COR-L47 (cell line): ENCODE measurements at places on chromosomes 5 and 9.
A peak's percentile ranks its signal among the peaks of the same experiment; 100 is the strongest.

DNA sequence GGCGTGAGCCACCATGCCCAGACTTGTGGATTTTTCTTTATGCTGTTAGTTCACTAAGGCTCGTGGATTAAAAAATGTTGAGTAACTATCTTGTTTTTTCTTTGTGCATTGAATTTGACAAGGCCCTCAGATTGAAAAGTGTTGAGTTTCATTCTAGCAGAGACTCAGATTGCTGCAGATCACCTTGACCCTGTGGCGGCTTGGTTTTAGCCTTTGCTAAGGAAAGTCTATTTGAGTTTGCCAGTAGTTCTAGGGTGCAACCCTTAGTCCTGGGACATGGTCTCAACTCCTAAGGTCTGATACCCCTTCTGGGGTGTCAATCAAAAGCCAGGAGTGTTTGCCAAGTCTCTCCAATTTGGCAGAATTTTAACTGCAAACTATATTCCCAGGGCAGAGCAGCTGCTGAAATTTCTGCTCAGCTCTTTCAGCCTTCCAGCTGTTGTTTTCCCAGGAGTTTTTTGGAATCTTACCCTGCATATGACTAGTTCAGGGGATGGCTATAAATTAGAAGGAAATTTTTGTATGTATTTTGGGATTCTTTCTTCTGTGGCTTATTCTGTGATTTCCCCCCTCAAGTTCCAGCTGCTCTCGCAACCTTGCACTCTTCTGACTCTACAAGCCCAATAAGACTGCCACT, 84.3 kb upstream of the HAND1 start:
- no peak for DNase-seq

GRCh38 chr5:145768863-145769262, 66.3 kb downstream of the PRELID2 start:
- no peak for DNase-seq

- DNase-seq: no peak
Measured at GRCh38 chr9:112548836-112549595, 62.4 kb downstream of the KIAA1958 start.

- DNase-seq: no peak
Measured at GRCh38 chr5:33010846-33011245, 299.7 kb downstream of the NPR3 start.

GRCh38 chr5:179148703-179149170, 88.6 kb downstream of the ZNF354C start:
- DNase-seq: no peak

DNA sequence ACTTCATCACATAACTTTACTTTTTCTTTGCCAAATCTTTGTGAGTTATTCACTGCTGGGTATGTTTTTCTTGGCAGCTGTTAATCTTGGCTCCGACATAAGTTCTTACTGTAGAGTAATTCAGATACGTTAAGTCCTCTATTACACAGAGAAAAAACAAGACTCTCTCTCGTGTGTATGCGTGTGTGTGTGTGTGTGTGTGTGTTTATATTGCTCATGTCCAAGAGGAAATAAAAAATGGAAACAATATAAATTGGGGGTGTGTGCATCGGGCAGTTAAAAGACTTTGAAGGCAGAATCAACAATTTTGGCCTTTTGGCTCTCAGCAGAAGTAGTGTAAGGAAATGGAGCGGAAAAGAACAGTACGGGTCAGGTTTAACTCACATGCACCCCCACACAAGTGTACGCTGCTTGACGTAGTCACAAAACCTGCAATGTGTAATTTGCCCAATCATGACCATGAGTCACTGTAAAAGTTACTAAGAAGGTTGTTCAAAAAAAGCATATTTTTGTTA, 67.2 kb upstream of the IFNE start:
- DNase-seq: no peak

GRCh38 chr5:40841068-40841805, at the start of gene CARD6:
TSS of gene CARD6 (plus strand) at chr5:40841367. CDS start at chr5:40841383, 16 bp downstream.
- DNase-seq: no peak

- no peak for DNase-seq
Measured at GRCh38 chr9:130949188-130950038, 10.4 kb upstream of the FIBCD1 start.

- no peak for DNase-seq
Measured at GRCh38 chr5:115816226-115817081, at the start of gene CDO1. TSS of gene CDO1 (minus strand) at chr5:115816659. CDS start at chr5:115816397, 262 bp downstream.

- DNase-seq: no peak
Measured at GRCh38 chr5:107324071-107324470, 346.7 kb downstream of the EFNA5 start.

DNA sequence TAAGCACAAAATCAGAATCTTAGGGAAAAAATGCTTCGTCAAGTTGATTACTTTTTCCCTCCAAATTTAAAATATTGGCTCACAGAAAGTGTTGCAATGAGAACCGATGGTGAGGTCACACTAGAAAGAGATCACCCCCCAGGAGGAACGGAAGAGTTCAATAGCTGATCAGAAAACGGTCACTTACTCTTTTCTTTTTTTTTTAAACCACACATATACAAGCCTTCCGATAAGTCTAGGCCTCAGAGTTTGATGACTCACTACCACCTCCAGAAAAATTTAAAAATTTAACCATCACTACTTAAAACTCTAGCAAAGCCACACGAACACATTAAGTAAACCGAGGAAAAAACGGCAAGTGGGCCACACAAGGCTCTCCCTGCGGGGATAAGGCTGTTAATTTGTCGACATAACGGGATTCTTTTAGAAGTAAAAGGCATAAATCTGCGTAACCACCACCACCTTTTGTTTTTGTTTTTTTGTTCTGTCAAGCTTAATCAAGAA, 1.2 kb downstream of the SURF4 start:
- no peak for DNase-seq

DNA sequence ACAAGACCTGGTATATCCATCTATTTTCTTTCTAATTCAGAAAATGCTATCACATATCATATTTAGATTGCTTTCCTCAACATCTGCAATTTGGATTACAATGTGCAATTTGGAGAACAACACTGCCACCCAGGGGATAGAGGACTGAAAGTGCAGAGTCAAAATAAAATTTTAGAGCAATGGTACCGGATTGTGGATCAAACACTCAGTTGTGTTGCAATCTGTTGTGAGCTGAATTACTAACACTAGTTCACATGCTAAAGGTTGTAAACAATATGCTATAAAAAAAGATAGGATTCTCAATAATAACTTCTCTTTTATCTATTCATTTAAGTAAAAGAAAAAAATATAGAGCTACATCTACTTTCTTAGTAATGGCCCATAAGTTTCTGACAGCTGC, 11.9 kb upstream of the SRFBP1 start:
- peak; percentile 57 for DNase-seq

- no peak for DNase-seq
Measured at GRCh38 chr5:82754759-82755158, 322.4 kb downstream of the TMEM167A start.

- DNase-seq: no peak
Measured at GRCh38 chr9:83569326-83569725, 31.1 kb upstream of the FRMD3 start.

DNA sequence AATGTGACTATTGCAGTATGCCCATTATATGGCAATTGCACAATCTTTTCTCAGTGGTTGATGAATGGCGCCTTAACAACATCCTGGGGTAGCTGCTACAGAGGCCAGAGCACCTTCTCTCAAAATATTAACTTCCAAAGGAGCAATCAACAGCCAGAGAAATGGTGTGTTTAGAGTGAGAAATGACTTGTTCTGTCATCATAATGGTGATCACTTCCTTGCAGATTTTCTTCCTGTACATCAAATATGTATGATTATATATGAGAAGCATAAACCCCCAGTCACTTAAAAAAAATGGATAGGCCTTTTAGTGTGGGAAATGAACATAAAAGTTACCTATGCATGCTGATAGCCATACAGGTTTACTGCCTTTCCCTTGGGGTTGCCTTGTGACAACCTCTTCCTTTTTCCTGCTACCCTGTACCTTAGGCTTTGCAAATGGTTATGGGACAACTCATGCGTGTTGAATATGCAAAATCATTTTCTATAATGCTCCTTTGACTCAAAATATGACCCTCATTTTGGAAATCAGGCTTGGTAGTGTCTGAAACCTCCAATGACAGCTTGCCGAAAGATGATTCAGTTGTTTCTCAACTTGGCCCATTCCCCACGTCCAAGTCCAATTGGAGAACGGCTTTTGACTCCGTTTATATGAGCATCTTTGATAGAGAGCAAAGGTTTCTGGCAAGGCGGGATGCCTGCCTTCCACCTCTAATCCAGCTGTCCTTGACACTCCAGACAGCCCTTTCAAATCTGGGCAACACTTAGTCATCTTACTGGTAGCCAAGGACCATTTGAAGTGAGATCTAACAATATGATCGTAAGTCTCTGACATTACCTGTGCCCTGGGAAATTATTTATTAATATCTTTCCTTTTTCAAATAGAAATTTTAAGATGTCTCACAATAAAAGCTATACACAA, 69.3 kb downstream of the SLC1A1 start:
- no peak for DNase-seq

DNA sequence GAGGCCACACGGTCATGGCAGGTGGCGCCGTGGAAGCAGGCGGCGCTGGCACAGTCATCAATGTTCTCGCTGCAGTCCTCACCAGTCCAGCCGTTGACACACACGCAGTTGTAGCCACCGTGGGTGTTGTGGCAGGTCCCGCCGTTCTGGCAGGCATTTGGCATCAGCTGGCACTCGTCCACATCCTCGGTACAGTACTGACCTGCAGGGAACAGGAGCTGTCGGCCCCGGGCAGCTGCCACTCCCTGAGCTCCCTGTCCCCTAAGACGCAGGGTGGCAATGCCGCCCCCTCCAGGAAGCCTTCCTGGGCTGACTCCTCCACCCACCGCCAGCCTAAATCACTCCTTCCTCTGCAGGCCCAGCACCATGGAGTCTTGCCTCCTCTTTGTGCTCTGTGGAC, 27.2 kb downstream of the NOTCH1 start:
- DNase-seq: no peak

DNA sequence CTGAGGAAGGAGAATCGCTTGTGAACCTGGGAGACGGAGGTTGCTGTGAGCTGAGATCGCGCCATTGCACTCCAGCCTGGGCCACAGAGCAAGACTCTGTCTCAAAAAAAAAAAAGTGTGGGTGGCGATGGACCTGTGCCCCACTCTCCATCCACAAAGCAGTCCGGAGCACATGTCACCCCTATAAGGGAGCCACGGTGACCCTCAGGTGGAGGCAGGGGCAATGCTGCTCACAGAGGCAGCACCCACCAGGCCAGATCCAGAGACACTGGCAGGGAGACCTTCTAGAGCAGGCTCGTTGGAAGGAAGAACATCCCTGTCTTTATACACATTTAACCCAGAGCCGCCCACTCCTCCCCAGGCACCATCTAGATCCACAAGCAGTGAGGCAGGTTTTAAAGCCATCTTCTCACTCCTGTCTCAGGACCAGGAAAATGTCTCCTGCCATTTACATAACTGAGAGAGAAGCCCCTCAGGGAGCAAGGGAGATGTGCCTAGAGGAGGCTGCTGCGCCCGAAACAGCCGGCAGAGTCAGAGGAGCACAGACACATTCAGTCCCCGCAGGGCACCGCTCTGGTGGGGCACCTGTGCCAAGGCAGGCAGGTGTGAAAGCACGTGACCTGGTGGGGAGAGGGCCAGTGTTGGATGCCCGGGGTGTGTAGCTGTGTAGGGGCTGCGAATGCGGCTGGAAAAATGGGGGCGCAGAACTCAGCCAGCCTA, 31.6 kb upstream of the ADAMTS2 start:
- DNase-seq: no peak
